Tibial artery (tissue), 4 donors: ENCODE measurements at places on chromosomes 7 and 10.

DNA sequence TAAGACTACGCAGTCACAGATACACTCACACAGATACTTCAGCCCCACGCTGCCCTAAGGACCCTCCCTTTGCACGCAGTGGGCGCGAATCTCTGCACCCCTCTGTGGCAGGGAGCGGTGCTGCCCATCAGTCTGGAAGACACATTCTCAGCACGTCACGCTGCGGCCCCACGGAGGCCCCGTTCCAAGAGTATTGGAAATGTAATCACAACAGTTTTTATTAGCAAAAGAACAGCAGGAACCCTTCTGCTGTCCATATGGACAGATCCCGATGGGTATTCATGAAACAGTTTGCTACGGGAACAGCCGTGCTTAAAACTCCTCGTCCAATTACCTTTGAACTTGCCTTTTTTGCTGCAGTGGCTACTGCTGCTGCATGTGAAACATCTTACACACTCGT lies 131.0 kb downstream of the RPS24 start:
- H3K27me3 ChIP-seq = no peaks in the 10 kb centered on the region
- H3K27ac ChIP-seq = no peak overlapping the region
- DNase-seq = no peak
- no peaks in the 10 kb centered on the region for H3K4me1 ChIP-seq
- no peaks in the 10 kb centered on the region for H3K36me3 ChIP-seq

DNA sequence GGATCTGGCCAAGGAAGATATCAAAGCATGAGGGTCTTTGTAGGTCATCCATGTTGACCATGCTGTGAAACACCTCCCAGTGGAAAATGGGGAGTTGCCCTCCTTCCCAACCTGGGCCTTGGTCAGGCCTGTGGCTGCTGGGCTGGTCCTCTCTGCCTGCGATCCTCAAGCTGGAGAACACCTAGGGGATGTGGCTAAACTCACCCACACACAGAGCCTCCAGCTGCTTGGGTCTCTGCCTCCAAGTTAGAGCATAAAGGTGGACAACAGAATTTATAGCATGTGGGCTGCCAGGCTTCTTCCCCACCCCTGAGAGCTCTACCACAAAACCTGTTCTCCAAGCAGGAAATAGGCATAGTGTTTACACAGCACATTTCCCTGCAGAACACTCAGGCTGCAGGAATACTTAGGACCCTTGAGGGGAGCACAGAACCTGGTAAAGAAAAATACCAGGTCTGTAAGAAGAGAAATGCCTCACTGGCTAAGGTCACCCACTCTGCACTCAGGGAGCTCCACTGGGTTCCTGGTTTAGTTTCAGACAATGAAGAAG lies at the start of gene SFTPA2:
Gene SFTPA2, minus strand, starts transcription at position 248 of the 550 bp plus-strand sequence. CDS start 924 bp downstream, outside the sequence.
- no peak within 1 kb of the TSS for H3K27ac ChIP-seq
- no peak for DNase-seq
- H3K4me3 ChIP-seq = no peak within 1 kb of the TSS

- no peak overlapping the region for H3K4me3 ChIP-seq
- H3K27me3 ChIP-seq = no peaks in the 10 kb centered on the region
These were observed 19.3 kb downstream of the MACC1 start for GRCh38 chr7:20197837-20198236.

- peaks cover 37% of the 10 kb centered on the region for H3K4me1 ChIP-seq
- peaks cover 59% of the 10 kb centered on the region for H3K27me3 ChIP-seq
- peak overlapping the region; percentile 94 for H3K27ac ChIP-seq
- H3K36me3 ChIP-seq = no peaks in the 10 kb centered on the region
- peak; percentile 65 for DNase-seq
- peak overlapping the region; percentile 69 for H3K4me3 ChIP-seq
These were observed 2.8 kb downstream of the EMX2 start for GRCh38 chr10:117545141-117546019.

GRCh38 chr10:15374566-15374965 lies 3.5 kb upstream of the FAM171A1 start:
- H3K36me3 ChIP-seq = no peaks in the 10 kb centered on the region
- H3K4me1 ChIP-seq = peaks cover 3% of the 10 kb centered on the region
- DNase-seq = no peak
- H3K4me3 ChIP-seq = no peak overlapping the region
- H3K27ac ChIP-seq = no peak overlapping the region
- peaks cover under 1% of the 10 kb centered on the region for H3K27me3 ChIP-seq

DNA sequence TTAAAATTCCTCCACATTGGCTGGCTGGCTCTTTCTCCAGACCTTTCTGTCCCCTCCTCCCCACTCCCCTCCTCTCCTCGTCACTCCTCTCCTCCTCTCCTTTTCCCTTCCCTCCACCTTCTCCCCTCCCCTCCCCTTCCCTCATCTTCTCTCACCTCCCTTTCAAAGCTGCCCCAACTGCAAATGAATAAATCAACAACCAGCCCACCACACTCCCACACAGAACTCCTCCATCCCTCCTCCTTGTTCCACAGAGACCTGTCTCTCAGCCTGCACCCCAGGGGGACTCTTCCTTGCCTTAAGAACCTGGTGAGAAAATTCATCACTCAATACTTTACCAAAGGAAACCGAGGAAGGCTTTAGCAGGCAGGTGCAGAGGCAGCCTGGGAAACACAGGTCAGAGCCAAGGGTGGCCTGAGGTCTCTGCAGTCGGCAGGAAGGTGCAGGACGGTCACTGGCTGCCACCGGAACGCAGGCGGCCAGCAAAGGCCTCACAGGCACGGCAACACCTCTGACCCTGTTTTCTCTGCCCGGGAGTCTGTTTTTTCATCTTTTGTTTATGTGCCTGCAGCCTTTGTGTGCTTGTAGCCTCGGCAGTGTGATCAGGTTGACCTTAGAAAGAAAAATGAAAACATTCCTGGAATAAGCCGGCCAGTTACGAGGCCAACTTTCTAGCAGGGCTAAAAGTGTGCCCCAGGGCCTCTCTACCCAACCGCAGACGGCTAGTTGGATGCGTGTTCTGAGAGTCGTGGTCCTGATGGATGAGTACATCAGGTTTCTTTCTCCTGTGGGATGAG lies 207.6 kb upstream of the KLF6 start:
- no peaks in the 10 kb centered on the region for H3K4me1 ChIP-seq
- H3K4me3 ChIP-seq = no peak overlapping the region
- no peak overlapping the region for H3K27ac ChIP-seq
- no peaks in the 10 kb centered on the region for H3K36me3 ChIP-seq
- DNase-seq = no peak
- no peaks in the 10 kb centered on the region for H3K27me3 ChIP-seq

DNA sequence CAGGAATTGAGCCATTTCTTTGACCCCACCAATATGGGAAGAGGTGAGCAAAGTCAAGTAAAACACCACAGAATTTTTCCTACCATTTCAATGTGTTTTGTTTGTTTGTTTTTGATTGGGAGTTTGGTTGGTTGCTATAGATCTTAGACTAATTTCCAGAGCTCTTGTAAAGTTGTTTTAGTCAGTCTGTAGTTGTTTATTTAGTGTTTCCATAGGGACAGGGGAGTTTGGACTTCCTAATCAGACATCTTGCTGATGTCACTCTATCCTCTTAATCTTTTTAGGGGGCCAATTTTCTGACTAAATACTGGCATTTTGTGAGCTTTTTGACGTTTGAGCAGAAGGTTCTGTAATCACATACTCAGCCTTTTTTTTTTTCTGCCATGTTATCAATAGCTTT lies 266.9 kb downstream of the ABCA13 start:
- no peaks in the 10 kb centered on the region for H3K27me3 ChIP-seq
- H3K36me3 ChIP-seq = no peaks in the 10 kb centered on the region
- no peaks in the 10 kb centered on the region for H3K4me1 ChIP-seq
- H3K27ac ChIP-seq = no peak overlapping the region
- no peak overlapping the region for H3K4me3 ChIP-seq
- DNase-seq = no peak

- H3K36me3 ChIP-seq = peaks cover 6% of the 10 kb centered on the region
- no peak overlapping the region for H3K4me3 ChIP-seq
- H3K4me1 ChIP-seq = peaks cover 21% of the 10 kb centered on the region
- no peak for DNase-seq
- H3K27me3 ChIP-seq = no peaks in the 10 kb centered on the region
These were observed 177.9 kb downstream of the TNS3 start for GRCh38 chr7:47404010-47404409.

DNA sequence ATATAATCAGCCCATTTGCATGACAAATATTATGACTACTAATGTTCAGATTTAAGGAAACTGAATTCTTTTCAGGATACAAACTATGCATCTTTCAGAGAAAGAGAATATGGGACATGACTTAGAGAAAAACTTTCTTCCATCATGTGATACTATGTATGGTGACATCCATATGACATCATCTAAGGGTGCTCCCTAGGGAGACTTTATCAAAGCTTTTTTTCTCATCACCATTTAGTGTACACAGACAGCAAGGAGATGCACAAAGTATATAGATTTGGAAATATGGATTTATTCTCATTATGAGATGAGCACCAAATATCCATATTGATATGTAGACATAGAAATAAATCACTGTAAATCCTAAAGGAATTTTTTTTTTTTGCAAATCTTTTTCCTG lies 164.2 kb upstream of the YAE1 start:
- H3K36me3 ChIP-seq = no peaks in the 10 kb centered on the region
- H3K27ac ChIP-seq = no peak overlapping the region
- no peak overlapping the region for H3K4me3 ChIP-seq
- H3K4me1 ChIP-seq = no peaks in the 10 kb centered on the region
- DNase-seq = no peak

DNA sequence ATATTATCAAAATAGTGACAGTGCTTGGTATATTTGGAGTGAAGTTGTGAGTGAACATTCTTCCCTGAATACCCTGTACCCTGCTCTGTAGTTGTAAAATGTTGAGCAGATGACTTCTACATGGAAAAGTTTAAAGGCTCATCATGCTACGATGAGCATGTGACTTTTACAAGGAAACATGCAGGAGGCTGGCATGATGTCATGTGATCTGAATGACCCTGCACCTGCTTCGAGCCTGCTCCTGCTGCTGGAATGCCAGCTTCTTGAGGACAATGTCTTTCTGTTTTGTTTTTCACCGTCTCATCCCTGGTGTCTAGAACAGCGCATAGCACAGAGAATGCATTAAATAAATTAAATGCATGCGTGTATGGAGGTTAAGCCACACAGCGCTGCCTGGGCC lies 5.4 kb upstream of the INPP5A start:
- H3K36me3 ChIP-seq = no peaks in the 10 kb centered on the region
- no peak overlapping the region for H3K4me3 ChIP-seq
- H3K27me3 ChIP-seq = no peaks in the 10 kb centered on the region
- no peak for DNase-seq
- peaks cover 12% of the 10 kb centered on the region for H3K4me1 ChIP-seq
- no peak overlapping the region for H3K27ac ChIP-seq

DNA sequence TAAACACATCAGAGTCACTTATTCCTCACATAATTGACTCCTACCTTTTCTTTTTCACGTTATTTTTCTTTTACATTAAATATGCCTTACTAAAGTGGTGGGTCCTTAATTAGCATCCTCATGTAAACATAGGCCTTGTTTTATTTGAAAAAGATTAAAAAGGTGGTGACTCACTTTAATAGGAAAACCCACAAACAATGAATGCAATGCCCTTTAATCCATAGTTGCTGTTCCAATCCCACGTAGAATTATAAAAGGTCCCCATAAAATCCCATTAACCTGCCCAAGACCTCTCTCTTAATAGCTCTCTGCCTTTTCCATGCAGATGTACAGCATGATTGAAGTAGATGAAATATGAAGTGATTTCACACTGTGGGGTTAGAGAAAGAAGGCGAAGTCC lies 32.2 kb downstream of the SLC16A12 start:
- H3K4me3 ChIP-seq = no peak overlapping the region
- no peaks in the 10 kb centered on the region for H3K4me1 ChIP-seq
- DNase-seq = no peak

GRCh38 chr10:3118641-3119091 lies 51.3 kb downstream of the PFKP start:
- H3K4me1 ChIP-seq = peaks cover 3% of the 10 kb centered on the region
- no peak overlapping the region for H3K4me3 ChIP-seq
- no peaks in the 10 kb centered on the region for H3K27me3 ChIP-seq
- peaks cover 57% of the 10 kb centered on the region for H3K36me3 ChIP-seq
- no peak for DNase-seq

GRCh38 chr7:50657912-50658311 lies 92.7 kb upstream of the DDC start:
- no peaks in the 10 kb centered on the region for H3K27me3 ChIP-seq
- no peak overlapping the region for H3K4me3 ChIP-seq
- H3K27ac ChIP-seq = peak overlapping the region; percentile 74
- H3K36me3 ChIP-seq = peaks cover 5% of the 10 kb centered on the region
- H3K4me1 ChIP-seq = peaks cover 4% of the 10 kb centered on the region

DNA sequence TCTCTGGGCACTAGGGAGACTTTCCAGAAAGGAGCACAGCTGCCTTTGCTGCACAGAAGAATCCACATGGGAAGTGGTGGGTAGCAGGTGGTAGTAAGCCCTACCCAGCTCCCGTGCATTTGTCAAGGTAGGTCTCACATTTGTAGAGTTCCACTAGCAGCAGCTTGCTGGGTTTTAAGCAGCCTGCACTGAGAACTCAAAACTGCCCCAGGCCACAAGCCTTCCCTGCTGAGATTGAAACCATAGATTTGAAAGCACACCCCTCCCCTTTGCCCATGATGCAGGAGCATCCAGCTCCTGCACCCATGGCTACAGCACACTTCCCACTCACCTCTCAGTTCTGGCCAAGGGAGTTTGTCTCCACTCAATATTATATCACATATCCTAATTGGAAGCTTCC lies 604.5 kb upstream of the STEAP1 start:
- DNase-seq = no peak
- H3K4me3 ChIP-seq = no peak overlapping the region
- H3K36me3 ChIP-seq = no peaks in the 10 kb centered on the region
- H3K27me3 ChIP-seq = no peaks in the 10 kb centered on the region

GRCh38 chr10:77635402-77636227 lies 2.0 kb downstream of the KCNMA1 start:
- peak overlapping the region; percentile 95 for H3K27ac ChIP-seq
- DNase-seq = no peak

- peaks cover 7% of the 10 kb centered on the region for H3K4me1 ChIP-seq
- H3K27ac ChIP-seq = no peak overlapping the region
- no peak for DNase-seq
- H3K4me3 ChIP-seq = no peak overlapping the region
These were observed 337.8 kb downstream of the SORCS1 start for GRCh38 chr10:106826716-106827115.

GRCh38 chr7:11346302-11346701 lies 372.6 kb downstream of the PHF14 start:
- no peak for DNase-seq
- H3K4me1 ChIP-seq = no peaks in the 10 kb centered on the region
- H3K27ac ChIP-seq = no peak overlapping the region
- H3K36me3 ChIP-seq = no peaks in the 10 kb centered on the region
- no peak overlapping the region for H3K4me3 ChIP-seq
- H3K27me3 ChIP-seq = no peaks in the 10 kb centered on the region

DNA sequence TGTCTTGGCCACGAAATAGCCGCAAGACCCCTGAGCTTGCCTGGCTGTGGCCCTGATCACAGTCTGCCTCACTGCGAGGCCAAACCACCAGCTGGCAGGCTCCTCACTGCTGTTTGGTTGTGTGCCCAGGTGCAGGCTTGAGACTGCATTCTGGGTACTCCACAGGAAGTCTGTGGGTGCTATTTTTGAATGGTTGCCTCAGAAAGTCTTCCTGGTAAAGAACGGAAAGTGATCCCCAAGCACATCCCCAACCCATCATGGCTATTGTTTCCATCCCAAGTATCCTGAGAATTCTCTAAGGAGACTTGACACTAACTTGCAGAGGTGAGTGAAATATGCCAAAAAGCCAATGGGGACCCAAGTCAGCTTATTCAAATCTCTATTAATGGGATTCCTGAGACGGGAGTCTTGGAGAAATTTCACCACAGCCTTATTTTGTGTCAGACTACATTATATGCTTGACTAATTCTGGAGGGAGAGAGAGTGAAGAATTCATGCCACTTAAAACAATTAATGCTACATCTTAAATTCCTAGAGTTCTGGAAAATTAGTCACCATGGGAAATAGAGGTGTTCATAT lies 170.9 kb downstream of the RAMP3 start:
- no peak overlapping the region for H3K27ac ChIP-seq
- H3K36me3 ChIP-seq = no peaks in the 10 kb centered on the region
- H3K27me3 ChIP-seq = no peaks in the 10 kb centered on the region
- no peaks in the 10 kb centered on the region for H3K4me1 ChIP-seq
- no peak overlapping the region for H3K4me3 ChIP-seq
